ENCODE measurements at places on chromosomes 5 and 9.

DNA sequence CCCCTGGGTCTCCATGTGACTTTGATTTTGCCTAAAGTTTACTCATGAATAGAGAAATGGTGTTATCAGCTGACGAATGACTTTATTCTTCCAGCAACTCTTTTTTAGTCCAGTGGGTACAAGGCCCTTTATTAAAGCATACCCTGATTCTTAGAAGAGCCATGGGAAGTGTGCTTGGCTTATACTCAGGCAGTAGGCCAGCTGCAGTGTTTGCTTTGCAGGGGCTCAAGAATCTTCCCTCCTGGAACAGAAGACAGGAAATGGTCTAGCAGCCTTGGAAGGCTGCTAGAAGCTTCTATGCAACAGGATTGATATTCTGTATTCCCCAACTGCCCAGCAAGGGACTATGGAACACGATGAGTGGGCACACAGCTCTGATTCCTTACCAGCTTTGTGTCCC is 73.4 kb upstream of the PLPP6 start:
- DNase-seq = no peak

DNA sequence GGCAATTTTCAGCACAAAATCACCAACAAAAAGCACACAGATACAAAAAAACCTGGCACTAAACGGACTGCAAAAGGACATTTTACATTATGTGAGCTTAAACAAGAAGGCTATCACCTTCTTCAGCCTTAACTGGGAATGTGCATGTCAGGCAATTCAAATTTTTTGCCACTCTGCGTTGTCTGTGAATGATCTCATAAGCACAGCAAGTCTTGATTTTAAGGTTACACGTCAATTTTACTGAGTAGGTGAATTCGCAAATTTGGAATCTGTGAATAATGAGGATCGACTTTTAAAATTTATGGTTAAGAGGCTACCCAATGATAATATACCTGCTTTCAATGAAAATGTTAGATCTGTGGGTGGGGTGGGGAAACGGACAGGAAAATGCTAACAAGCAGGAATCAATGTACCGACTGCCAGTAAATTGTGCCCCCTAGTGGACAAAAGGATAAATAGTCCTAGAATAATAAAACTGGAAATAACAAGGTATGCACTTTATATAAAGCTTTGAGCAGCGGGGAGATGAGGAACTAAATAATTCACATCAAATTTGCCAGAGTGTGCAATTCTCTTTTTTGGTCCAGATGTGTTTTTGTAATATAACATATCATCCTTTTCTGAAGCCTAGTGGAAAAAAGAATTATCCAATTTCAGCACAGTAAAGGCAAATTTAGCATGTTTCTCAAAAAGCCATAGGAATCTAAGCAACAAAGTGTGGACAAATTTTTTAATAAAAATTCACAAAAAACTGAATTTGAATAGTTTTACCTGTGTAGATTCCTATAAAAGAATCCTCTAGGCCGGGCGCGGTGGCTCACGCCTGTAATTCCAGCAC is 20.5 kb downstream of the EQTN start:
- peak; percentile 28 for DNase-seq

GRCh38 chr5:116650964-116651363 is 76.3 kb upstream of the SEMA6A start:
- no peak for DNase-seq

DNA sequence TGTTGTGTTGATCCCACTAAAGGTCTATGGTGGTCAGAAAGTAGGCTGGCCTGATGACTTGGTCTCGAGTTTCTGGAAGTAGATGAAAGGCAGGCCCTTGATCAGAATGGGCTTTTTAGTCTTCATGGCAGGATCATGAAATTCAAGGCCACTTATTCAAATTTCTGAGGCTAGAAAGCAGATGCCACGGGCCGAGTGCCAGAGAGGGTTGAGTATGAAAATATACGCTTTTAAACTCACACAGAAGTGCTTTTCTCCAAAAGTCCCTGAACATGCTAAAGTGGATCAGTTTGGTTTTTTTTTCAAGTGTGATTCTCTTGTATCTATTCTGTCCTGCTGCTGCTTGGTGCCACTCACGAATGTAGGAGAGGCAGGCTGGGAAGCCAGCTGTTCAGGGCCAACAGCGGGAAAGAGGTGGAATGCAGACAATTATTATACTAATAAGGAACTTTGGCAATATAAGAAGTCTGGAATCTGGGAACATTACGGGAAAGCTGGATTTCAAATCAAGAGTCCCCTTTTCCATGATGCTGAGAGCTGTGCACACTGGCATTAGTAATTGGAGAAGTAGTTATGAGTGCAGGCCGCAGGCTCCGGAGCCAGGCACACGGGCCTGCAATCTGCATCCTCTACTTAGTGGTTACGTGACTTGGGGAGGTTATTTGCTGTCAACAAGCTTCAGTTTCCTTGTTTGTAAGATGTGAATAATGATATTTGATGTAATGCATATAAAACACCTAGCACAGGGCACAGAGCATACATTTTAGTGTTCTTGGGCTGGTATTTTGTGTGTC is 95.8 kb downstream of the LMNB1 start:
- DNase-seq = no peak

- DNase-seq = no peak
Measured at GRCh38 chr5:34967540-34967939, 38.2 kb downstream of the DNAJC21 start.

GRCh38 chr5:83927140-83927733 is 206.6 kb upstream of the HAPLN1 start:
- DNase-seq = peak; percentile 18

GRCh38 chr9:95124582-95125367 is 192.7 kb downstream of the FANCC start:
- no peak for DNase-seq

GRCh38 chr5:162837155-162837554 is 600.2 kb upstream of the CCNG1 start:
- DNase-seq = no peak

DNA sequence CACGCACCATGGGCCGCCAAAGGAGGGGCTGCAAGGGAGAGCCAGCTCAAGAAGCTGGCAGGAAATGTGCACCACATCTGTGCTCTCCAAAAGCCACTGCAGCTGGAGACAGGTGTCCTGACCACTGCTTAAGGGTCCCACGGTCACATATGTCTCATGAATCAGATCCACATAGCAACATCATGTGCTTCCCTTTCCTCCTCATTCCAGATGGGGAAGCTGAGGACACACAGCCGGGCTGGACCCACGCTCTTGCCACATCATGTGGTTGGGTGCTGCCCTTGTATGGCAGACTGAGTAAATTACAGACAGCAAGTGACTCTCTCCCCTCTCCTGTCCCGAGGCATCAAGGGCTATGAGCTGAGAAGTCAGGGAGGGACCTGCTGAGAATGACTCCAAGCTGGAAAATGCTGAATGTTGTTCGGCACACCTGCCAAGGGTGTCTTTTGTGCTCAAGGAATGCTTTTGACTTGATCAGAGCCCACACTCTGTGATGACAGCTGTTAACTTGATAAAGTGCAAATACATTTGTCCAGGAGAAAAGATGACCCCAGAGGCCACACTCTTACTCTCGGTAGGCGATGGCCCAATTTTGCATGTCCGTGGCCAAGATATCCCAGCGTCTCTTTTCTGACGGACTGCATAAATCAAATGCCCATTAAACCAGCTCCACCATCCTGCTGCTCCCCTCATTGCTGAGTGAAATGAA is 58.2 kb downstream of the NSUN2 start:
- DNase-seq = no peak

DNA sequence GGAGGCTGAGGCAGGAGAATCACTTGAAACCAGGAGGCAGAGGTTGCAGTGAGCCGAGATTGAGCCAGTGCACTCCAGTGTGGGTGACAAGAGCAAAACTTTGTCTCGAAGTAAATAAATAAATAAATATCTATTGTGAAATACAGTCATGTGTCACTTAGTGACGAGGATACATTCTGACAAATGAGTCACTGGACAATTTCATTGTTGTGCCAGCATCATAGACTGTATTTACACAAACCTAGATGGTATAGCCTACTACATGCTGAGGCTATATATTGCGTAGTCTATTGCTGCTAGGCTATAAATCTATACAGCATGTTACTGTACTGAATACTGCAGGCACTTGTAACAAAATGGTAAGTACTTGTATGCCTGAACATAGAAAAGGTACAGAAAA is 61.1 kb upstream of the CCL21 start:
- DNase-seq = no peak

GRCh38 chr9:93674580-93675335 is 98.4 kb downstream of the PHF2 start:
- no peak for DNase-seq

- no peak for DNase-seq
Measured at GRCh38 chr9:6930827-6931226, 173.1 kb downstream of the KDM4C start.

GRCh38 chr9:129610213-129610472 is 10.8 kb downstream of the C9orf50 start:
- DNase-seq = no peak

- DNase-seq = no peak
Measured at GRCh38 chr5:76084496-76085242, 1.5 kb downstream of the SV2C start.

DNA sequence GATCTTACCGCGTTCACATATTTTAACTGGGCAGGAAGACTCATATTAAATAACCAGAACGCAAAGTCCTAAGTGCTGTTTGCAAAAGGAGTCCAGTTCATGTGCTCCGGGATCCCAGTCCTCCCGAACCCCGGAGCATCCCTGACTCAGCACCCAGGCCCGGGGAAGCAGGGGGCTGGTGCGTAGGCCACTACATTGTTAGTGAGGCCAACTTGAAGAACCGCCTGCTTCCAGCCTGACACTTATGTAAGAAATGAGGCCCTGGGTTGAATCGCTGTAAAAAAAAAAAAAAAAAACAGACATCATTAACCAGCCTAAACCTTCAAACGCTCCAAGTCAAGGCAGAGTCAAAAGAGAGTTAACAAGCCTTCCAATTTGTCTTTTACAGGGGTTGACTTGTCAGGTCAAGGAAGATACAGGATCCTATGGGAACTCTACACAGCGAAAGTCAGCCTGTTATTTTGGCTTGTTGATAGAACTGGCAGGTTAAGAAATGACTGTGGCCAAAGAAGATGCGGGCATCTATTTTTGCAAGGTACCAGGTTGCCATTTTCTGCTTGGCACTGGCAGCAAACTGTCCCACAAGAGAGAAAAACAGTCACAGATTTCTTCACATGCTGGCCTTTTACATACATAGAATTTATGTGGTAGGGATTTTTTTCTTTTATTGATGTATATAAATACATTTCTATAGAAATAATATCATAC is 93.3 kb downstream of the ACTL7B start:
- no peak for DNase-seq

- no peak for DNase-seq
Measured at GRCh38 chr5:96785326-96786109, 22.2 kb downstream of the ERAP1 start.

- DNase-seq = no peak
Measured at GRCh38 chr5:6707852-6708251, 5.4 kb upstream of the TENT4A start.

All from H54 (cell line).